ENCODE measurements at places on chromosomes 3 and 15.

- DNase-seq, result no peak
These were observed 39.6 kb downstream of the C3orf38 start for GRCh38 chr3:88189361-88189810.

GRCh38 chr3:143170676-143171075, 51.1 kb downstream of the CHST2 start:
- DNase-seq, result no peak

DNA sequence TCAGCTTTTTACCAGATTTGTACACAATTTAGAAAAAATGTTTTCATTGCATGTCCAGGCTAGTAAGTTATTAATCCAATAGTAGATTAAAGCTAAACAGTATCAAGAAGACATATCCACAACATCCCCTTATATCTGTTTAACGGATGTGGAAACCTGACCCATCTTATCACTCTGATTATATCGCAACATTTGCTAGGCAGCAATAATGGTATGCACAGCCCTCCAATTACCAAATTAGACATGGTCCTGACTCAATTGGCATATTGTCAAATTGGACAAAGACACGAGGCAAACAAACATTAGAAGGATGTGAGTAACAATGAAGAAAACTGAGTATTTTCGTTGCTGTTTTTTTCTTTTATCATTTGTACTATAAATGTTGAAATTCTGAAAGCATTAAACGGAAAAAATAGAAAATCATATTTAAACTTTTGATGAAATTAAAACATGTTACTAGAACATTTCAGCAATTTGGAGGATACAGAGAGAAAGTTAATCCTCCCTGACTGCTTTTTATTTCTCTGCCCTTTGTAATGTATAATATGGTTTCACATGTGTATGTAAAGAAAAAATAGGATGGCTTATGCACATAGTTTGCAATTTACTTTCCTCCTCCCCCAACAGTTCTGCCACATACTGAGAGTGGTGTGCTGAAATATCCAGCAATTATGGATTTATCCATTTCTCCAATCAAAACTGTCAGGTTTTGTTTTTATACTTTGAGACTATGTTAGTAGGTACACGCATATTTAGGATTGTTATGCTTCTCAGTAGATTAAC, 633.7 kb downstream of the ZIC1 start:
- DNase-seq, result no peak

GRCh38 chr3:115401851-115402501, 221.3 kb upstream of the GAP43 start:
- DNase-seq, result no peak

- DNase-seq, result no peak
These were observed 15.2 kb downstream of the IVD start for GRCh38 chr15:40420793-40421192.

DNA sequence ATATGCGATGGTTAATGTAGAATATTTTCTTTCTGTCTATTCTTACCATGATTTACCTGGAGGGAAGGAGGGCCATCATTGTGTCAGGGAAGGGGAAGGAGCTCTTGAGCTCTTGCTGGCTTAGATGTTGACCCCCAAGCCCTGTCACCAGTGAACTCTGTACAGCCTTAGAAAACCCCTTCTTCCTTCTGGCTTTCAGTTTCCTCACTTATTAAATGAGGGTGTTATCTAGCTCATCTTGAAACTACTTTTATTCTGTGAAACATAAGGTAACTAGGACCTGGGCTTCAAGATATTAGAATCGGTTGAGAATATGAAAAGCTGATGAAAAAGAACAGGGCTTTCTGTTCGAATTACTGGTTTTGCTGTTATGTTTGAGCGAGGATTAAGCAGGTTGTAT, 25.1 kb upstream of the UTS2B start:
- DNase-seq, result no peak

DNA sequence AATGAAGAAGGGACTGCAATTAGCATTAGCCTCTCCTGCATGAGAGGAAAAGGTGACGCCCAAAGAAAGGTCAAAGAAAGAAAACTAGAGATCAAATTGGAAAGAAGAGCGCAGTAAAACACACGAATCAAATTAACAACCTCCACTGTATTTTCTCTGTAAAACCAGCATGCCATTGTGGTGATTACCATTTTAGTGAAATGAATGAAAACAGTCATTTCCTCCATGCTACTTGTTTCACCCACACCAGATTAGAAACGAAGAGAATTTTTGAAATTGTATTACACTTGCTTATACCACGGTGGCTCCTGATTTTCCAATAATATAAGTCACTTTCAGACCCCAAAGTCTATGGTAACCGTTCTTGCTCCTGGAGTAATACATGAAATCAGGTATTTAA, 71.6 kb downstream of the SUMF1 start:
- no peak for DNase-seq

GRCh38 chr15:88465633-88466224, 1.5 kb downstream of the MRPL46 start:
- no peak for DNase-seq

DNA sequence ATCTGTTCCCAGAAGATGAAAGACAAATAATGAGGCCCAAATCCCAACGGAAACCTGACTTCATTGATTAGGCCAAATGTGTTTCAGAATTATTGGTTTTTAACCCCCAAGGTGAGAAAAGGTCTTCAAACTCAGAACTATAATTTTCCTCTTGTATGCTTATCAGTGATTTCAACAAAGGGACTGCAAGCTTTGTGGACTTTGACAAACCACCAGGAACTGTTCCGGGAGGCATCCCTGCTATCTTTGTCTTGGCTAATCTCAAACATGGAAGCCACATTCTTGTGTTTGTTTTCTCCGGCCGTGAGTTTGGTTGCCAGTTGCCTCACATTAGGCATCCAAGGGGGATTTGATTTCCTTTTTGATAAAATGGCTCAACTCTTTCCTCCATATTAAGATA, 19.5 kb downstream of the ARHGEF3 start:
- no peak for DNase-seq

GRCh38 chr3:182565916-182566796, 227.1 kb upstream of the ATP11B start:
- no peak for DNase-seq
